Sciatic nerve (tissue), 2 donors: ENCODE measurements at places on chromosomes 6 and 20. TPM values are rescaled to one million over a fixed set of nuclear protein-coding genes. Genes with fewer than 3 reads are reported as not detected.

Gene GTSF1L
- total RNA-seq: not detected

Gene TBX18
- total RNA-seq: 46.1 TPM

GRCh38 chr6:84095156-84095555 lies 61.6 kb downstream of the MRAP2 start:
- DNase-seq: no peak

Gene TRIM10
- total RNA-seq: 0.62 TPM

DNA sequence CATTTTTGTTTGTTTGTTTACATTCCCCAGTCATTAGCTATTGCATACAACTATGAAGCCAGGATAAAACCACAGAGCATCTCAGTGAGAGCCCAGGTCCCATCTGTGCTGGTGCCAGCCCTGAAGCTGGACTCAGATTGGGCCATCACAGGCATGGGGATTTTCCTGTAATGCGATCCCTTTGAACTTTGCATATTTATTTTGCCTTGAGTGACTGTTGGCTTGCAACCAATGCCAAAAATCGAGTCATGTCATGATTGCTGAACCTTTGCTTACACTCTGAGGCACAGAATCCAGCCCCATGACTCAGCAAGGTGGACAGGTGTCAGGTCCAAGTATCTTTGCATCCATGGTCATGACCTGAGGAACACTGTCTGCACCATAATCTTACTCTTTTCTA lies 46.2 kb upstream of the GGTLC1 start:
- no peak for DNase-seq

- no peak for DNase-seq
Measured at GRCh38 chr20:49633643-49634042, 65.7 kb upstream of the PTGIS start.

GRCh38 chr6:139925894-139926641 lies 551.6 kb upstream of the CITED2 start:
- no peak for DNase-seq

Gene SLPI
- 95.5 TPM for total RNA-seq

GRCh38 chr6:115554060-115554459 lies 506.6 kb downstream of the FRK start:
- DNase-seq: no peak

Gene ZSCAN23
- total RNA-seq: 6.5 TPM

Gene KCNK15
- 3.2 TPM for total RNA-seq

Gene GRIK2
- total RNA-seq: 12.8 TPM

DNA sequence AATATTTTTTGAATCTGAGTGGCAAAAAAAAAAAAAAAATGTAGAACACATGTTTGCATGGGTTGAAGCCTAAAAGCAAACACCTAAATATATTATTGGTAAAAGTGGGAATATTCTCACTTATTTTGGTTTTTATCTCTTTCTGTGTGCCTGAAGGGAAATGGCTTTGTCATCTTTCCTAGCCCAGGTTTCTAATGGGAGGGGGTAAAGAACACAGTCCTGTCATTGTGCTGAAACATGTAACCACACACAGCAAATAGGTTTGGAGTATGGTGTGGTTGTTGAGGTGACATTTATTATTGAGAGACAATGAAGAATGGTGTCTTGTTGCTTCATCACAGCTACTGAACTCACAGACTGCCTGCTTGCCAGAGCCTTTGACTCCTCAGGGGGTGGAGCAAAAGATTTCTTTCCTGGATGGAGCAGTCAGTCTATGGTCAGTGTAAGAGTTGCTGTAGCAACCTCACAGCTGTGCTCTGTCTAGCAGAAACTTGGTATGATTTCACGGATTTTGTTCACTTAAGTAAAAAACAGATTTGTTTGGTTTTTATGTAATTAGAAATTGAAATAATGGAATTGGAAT lies 70.2 kb downstream of the CEP57L1 start:
- DNase-seq: no peak

Gene RAD21L1
- total RNA-seq: not detected

Gene ZNF165
- 1.2 TPM for total RNA-seq

DNA sequence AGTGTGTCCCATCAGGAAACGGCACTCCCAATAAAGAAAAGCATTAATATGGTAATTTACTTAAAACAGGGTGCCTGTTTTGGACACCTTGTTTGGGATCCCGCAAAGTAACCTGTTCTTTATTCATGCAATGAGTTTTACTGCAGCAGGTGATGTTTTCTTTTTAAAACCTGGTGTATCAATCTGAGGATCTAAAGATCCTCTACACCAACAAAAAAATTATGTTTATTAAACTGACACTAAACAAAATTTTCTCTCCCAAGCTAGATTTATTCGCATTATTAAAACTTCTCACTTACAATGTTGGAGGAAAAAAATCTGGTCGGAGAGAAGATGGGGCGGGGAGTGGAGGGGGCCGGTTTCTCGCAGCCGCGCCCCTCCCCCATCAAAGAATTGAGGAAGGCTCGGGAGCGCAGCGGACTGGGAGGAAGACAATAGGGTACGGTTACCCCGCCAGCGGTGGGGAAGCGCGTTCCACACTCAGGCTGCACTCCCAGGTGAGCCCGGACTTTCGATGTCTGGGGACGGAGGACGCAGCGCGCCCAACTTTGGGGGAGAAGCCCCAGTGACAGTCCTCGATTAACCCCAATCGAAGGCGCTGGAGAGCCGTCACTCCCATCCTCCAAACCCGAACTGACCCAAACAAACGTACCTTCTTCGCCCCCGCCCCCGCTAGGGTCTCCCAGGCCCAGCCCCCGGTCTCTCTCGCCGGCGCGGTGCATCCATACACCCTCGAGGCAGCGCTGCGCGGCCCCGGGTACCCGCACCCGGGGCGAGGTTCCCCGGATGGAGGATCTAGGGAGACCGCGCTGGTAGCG lies 1.3 kb downstream of the CD24 start:
- no peak for DNase-seq

Gene CRISP2
- total RNA-seq: not detected

Gene OR2J3
- not detected for total RNA-seq

DNA sequence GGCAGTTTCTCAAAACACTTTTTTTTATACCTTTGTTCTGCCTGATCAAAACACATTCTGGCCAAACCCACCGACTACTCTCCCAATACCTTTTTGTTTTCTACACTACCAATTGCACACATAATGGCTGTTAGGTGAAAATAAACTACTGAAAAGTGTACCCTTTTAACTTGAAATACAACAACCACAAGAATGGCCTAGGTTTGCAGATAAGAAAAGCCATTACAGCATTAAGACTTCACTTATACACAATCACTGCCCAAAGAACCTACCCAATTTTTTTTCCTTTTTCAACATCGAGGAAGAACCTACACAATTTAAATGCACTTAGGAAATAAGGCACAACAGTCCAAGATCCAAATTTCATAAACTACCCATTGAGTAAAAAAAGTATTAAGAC lies 1.8 kb downstream of the SEC63 start:
- DNase-seq: no peak

Gene PBOV1
- total RNA-seq: not detected

GRCh38 chr20:50151034-50151743 lies 2.3 kb downstream of the PEDS1 start:
- DNase-seq: no peak

- DNase-seq: no peak
Measured at GRCh38 chr20:46895906-46896242, 1.2 kb downstream of the EYA2 start.

- DNase-seq: no peak
Measured at GRCh38 chr6:2917801-2918445, 14.8 kb upstream of the SERPINB9 start.

- no peak for DNase-seq
Measured at GRCh38 chr20:12409501-12409900, 491.8 kb downstream of the BTBD3 start.

DNA sequence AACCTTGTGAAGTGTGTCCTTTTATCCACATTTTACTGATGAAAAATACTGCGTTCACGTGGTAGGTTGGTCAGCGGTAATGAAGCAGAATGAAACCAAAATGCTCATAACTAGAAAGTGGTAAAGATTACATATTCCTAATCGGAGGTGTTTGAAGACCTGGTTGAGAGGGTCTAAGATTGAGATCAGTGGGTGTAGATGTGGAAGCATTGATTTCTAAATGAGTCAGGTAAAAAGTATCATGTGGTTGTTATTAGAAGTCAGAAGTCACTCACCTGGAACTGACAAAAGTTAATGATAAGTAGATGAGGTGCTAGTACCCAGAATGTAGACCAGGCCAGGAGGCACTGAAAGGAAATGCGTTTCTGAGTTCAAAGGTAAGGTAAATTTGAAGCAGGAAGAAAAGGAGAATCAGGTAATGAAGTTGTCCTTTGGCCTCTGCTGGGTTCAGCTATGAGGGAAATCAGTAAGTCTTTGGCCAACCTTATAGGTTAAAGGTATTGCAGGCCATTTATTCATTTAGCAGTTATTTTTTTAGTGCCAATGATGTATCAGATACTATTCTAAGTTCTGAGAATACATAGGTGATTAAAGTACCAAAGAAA lies 31.2 kb downstream of the FAM83B start:
- no peak for DNase-seq

Gene SOBP
- 18.5 TPM for total RNA-seq

- DNase-seq: no peak
Measured at GRCh38 chr6:37283671-37284151, 25.8 kb upstream of the TMEM217 start.

GRCh38 chr6:112439010-112439409 lies 91.9 kb downstream of the RFPL4B start:
- DNase-seq: no peak

GRCh38 chr20:41848180-41848579 lies 230.0 kb upstream of the CHD6 start:
- DNase-seq: no peak

Gene CD2AP
- total RNA-seq: 27.5 TPM

- no peak for DNase-seq
Measured at GRCh38 chr20:40050596-40050995, 638.4 kb downstream of the MAFB start.

DNA sequence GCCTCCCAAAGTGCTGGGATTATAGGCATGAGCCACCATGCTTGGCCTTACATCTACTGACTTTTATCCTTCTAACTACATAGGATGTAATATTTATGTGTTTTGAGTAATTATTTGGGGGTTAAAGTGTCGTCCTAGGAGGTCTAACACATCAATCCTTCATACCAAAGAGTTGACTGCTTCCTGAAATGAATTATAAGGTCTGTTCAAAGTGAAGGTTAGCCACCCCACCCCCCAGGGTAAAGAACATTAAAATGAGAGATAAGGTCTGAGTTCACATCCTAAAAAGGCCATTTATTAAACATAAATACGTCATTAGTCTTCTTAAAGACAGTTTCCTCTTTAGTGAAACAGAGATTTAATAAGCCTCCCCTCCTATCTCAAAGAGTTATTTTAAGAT lies 33.8 kb downstream of the TNFAIP3 start:
- DNase-seq: no peak

Gene BPIFA1
- not detected for total RNA-seq

DNA sequence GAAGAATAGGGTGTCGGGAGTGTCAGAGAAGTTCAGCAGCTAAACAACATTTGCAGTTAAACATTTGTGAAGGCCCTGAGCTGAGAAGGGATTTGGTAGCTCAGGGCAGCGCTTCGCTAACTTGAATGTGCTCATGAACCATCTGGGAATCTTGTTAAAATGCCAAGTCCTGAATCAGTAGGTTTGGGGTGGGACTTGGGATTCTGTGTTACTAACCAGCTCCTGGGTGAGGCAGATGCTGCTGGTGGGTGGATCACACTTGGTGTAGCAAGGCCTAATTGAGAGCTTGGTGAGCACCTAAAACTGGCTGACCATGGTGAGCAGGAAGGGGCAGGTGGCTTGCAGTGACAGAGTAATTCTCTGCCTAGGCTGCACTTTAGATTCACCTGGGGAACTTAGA lies 5.9 kb downstream of the PTPRA start:
- DNase-seq: no peak

- DNase-seq: peak; percentile 87
Measured at GRCh38 chr6:29887819-29888776, 54.2 kb upstream of the HLA-A start.

- peak; percentile 69 for DNase-seq
Measured at GRCh38 chr20:25309395-25310267, 61.7 kb downstream of the PYGB start.

DNA sequence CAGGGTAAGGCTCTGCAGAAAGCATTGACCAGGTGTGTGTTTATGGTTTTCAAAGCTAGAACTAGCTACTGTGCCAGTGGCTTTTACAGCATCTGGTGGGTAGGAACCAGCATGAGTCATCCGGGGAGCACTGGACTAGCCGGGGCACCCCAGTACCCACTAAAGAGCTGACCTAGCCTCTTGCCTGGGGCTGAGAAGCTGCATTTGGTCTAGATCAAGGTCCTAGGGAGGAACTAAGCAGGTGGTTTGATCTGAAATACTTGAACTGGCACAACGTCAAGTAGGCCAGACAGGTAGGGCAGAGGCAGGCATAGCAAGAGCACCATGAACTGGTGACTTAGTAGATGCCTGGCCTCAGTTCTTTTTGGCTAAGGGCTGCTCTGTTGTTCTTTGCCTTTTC lies 109.8 kb upstream of the PTPRK start:
- DNase-seq: no peak

GRCh38 chr6:23073821-23074220 lies 504.5 kb downstream of the HDGFL1 start:
- no peak for DNase-seq
